ENCODE measurements at places on chromosomes 7 and 10. TPM values are rescaled to one million over a fixed set of nuclear protein-coding genes. Genes with fewer than 3 reads are reported as not detected.
A peak's percentile ranks its signal among the peaks of the same experiment; 100 is the strongest.

DNA sequence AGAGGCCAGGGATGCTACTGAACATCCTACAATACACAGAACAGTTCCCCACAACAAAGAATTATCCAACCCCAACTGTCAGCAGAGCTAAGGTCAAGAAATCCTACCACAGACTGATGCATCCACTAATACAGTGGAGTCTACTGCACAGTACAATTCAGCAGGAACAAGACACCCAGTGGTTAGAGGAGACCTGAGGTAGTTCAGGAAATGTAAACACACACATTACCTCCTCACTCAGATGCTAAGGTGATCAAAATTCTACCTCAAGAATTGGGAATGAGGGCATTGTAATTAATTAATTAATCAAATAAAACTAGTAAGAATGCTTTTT, 91.4 kb downstream of the ZFAND4 start:
- H3K4me1 ChIP-seq: peaks cover 8% of the 10 kb centered on the region
- no peaks in the 10 kb centered on the region for H3K27me3 ChIP-seq
- DNase-seq: no peak
- no peak overlapping the region for H3K4me3 ChIP-seq

- no peaks in the 10 kb centered on the region for H3K4me1 ChIP-seq
- no peak overlapping the region for H3K4me3 ChIP-seq
- H3K27me3 ChIP-seq: no peaks in the 10 kb centered on the region
- H3K27ac ChIP-seq: no peak overlapping the region
Measured at GRCh38 chr10:6408799-6409198, 171.3 kb downstream of the PRKCQ start.

DNA sequence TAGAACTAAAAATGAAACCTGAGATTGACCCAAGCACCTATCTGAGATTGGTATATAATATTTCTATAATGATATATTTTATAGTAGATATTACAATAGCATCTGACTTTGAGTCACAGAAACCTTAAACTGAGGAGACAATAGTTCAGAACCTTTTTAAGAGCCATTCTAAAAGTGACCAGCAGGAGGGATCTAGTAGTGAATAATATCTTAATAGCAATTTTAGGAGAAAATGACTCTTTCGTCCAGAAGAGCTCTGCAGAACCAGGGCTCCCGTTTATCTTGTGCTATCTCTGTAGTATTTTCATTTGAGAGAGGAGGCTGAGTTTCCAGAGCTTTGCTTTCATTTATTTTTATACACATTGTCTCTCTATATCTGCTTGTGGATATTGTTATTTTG, 68.1 kb downstream of the PODXL start:
- no peaks in the 10 kb centered on the region for H3K36me3 ChIP-seq
- H3K4me3 ChIP-seq: no peak overlapping the region
- no peak for DNase-seq
- H3K27ac ChIP-seq: no peak overlapping the region
- no peaks in the 10 kb centered on the region for H3K27me3 ChIP-seq

- no peak for DNase-seq
- no peak overlapping the region for H3K27ac ChIP-seq
- no peak overlapping the region for H3K4me3 ChIP-seq
- H3K36me3 ChIP-seq: no peaks in the 10 kb centered on the region
Measured at GRCh38 chr10:86355571-86356038, 11.0 kb downstream of the GRID1 start.

DNA sequence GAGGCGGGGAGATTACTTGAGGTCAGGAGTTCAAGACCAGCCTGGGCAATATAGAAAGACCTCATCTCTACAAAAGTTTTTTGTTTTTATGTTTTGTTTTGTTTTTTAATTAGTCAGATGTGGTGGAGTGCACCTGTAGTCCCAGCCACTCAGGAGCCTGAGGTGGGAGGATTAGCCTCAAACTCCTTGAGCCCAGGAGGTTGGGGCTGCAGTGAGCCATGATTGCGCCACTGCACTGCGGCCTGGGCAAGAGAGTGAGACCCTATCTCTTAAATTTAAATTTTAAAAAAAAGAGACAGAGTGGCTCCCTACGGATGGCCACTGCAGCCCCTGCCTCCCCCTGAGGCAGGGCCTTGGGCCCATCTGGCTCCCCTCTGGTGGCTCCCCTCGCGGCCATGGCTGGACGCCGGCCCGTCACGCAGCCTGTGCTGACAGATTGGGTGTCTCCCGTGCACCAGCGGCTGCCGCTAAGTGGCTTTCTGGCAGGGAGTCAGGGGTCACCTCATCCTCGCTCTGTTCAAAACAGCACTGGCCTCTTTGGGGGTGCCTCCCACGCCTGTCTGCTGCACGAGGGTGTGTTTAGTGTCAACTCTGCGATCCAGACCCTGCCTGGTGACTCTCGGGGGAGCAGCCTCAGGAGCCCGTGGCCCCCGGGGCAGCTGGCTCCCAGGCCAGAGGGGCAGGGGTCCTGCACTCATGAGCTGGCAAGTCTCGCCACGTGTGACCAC, 44.4 kb upstream of the ELN start:
- H3K27me3 ChIP-seq: no peaks in the 10 kb centered on the region
- no peak for DNase-seq
- no peak overlapping the region for H3K27ac ChIP-seq
- no peaks in the 10 kb centered on the region for H3K4me1 ChIP-seq

GRCh38 chr7:21041666-21042065, 255.0 kb upstream of the SP8 start:
- H3K4me3 ChIP-seq: no peak overlapping the region
- H3K4me1 ChIP-seq: peaks cover 9% of the 10 kb centered on the region
- no peaks in the 10 kb centered on the region for H3K27me3 ChIP-seq
- peak; percentile 23 for DNase-seq
- H3K36me3 ChIP-seq: no peaks in the 10 kb centered on the region
- no peak overlapping the region for H3K27ac ChIP-seq

DNA sequence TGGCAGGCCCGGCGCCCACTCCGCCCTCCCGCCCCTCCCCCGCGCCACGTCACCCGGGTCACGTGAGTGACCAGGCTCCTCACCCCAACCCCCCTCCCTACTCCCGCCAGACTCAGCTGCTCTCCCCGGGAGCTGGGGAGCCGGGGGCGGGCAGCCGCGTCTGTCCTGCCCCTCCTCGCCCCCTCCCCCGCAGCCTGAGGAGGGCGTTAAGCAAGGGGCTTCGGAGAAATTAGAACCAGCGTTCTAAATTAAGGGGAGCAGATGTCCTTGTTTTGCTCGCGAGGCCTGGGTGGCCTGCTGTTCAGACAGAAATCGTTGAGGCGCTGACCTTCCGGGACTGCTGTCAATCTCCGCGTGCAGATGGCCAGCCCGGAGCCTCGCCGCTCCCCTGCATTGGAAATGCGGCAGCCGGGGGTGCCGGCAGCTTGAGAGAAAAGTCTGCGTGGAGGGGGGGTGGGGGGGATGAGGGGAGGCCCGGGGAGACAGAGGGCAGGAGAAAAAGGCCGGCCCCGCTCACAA, 102.2 kb upstream of the ZNF438 start:
- H3K27ac ChIP-seq: peak overlapping the region; percentile 65
- H3K4me3 ChIP-seq: peak overlapping the region; percentile 33
- no peaks in the 10 kb centered on the region for H3K27me3 ChIP-seq

GRCh38 chr10:92291616-92291865, 574 bp downstream of the MARCHF5 start:
- DNase-seq: no peak
- H3K4me3 ChIP-seq: peak overlapping the region; percentile 99
- peak overlapping the region; percentile 56 for H3K27ac ChIP-seq
- peaks cover 2% of the 10 kb centered on the region for H3K36me3 ChIP-seq

- H3K27ac ChIP-seq: no peak overlapping the region
- no peaks in the 10 kb centered on the region for H3K36me3 ChIP-seq
- DNase-seq: no peak
- no peak overlapping the region for H3K4me3 ChIP-seq
Measured at GRCh38 chr10:100067466-100067865, 14.2 kb downstream of the CPN1 start.

Gene NOS3
- total RNA-seq: 4.4 TPM

Gene EMX2
- not detected for total RNA-seq

Gene CFAP69
- 3.2 TPM for total RNA-seq

Gene EGR2
- total RNA-seq: 2.1 TPM

Gene ANKRD1
- not detected for total RNA-seq

Gene HYAL4
- not detected for total RNA-seq

Gene AKR1C4
- total RNA-seq: not detected

Gene NT5C3A
- total RNA-seq: 22.7 TPM

Gene UCN3
- total RNA-seq: not detected
